ENCODE measurements at places on chromosomes 11 and 22.
A peak's percentile ranks its signal among the peaks of the same experiment; 100 is the strongest.

GRCh38 chr11:1262172-1263006 lies 39.5 kb downstream of the MUC5B start:
- peak; percentile 80 for DNase-seq

GRCh38 chr22:49600891-49601431 lies 226.7 kb downstream of the BRD1 start:
- no peak for DNase-seq

DNA sequence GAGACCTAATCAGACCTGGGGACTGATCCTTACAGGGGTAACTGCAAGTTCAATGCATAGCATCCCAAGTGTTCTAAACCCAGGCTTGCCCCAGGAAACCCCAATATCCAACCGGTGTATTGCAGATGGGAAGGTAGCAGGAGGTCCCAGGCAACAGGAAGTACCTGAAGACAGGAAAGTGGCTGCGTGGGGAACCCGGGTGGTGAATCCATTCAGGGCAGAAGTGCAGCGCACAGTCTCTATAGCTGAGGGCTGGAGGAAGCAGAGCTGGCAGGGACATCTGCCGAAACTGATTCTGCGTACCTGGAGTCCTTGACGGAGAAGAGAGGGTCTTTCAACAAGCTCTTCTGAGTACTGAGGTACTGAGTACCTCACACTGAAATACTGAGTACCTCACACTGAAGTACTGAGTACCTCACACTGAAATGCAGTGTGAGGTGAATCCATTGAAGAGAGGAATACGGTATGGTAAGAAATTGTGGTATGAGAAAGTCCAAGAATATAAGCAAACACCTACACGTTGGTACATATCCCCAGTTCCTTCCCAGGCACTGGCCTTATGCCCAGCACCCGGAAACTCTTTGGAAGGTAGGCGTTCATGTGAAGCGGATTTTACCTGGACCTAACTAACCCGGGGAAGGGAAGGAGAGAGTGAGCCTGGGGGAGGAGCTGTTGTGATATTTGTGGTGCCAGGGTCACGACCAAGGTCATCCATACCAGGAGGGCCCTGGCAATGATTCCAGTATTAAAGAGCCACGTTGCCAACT lies 20.1 kb downstream of the SCN4B start:
- DNase-seq, result no peak

- DNase-seq, result no peak
These were observed 151.8 kb upstream of the TTC12 start for GRCh38 chr11:113162592-113162962.

DNA sequence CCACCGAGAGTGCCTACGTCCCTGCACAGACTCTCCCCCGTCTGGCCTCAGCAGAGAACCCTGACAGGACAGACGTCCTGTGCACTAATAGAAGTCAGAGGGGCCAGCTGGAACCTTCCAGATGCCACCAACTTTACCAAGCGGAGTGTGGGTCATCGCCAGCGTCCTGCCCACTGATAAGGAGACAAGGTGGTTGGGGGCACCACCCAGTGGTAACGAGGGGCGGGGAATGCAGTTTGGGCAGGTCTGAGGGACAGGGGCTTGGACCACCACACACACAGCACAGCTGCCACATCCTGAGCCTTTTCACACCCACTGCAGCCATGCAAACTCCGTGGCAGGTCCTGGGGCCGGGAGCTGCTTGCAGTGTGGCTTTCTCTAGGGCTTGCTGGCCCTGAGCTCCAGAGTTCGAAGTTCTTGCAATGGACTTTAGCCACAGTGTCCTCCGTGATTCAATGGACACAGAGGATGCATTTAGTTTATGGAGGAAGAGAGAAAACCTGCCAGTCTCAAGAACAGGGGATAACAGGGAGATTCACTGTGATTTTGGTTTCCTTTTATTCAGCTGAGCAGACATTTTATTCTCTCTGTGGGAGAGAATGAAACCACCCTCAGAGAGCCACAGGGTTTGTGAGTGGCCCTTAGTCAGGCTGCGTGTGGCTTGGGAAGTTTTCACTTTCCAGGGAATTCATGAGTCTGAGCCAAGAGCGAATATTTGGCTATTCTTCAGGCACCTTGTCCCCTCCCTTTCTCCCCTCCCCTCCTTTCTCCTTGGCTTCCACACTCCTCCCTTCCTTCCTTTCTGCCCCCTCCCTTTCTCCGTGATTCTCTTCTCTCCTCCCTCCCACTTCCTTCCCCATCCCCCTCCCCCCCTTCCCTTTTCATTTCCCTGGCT lies 13.1 kb downstream of the MRGPRG start:
- DNase-seq, result no peak

DNA sequence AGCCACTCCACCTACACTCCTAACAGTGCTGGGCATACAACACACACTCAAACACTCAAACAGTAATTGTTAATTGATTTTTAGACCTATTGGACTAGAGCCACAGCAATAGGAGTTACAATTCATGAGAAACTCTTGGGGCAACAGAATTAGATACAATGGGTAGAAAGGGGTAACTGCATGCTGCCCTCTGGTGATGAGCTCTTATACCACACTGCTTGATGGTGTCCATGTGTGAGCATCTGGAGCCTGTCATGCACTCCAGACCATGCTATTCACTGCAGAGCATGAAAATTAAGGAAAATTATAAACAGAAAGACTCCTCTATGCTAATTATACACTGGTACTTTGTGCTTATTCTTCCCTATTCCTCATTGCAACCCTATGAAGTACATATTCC lies 975.5 kb upstream of the CCDC90B start:
- no peak for DNase-seq

DNA sequence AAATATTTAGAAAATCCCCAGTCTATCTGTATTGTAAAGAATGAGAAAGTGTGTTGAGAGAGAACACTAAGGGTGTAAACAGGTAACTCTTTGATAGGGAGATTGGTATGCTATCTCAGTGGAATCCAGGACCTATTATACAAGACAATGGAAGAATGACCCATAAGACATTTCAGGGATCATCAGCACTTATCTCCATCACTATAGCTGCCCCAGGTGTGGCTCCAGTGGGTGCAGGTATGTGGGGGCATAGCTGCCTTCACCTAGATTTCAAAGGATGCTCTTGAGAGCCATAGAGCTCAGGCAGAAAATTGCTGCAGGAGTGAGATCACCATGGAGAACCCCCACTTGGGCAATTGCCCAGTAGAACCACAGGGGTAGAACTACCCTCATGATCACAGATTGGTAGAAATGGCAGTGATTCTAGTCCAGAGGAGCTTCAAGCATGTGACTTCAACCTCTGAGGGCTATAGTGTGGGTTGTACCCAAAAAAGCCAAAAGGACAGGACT lies 252.3 kb upstream of the TBCEL start:
- DNase-seq, result no peak

DNA sequence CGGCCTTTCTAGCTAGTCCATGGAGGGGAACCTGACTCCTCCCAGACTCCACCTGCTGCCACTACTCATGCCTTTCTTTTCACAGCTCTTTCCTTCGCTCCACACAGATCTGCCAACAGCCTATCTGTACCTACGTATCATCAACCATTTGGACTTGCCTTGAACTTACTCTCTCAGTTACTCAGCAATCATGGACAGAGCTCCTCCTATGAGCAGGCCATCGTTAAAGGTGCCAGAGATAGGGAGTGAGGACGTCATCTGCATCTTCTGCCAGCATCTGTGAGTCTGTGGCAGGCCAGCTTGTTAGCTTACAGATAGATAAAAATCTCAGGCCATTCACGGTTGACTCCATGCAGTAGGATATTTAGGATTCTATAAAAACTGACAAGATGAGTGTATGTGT lies 162.9 kb upstream of the ZBED5 start:
- DNase-seq, result no peak

GRCh38 chr11:116733043-116733755 lies 39.6 kb downstream of the BUD13 start:
- no peak for DNase-seq

DNA sequence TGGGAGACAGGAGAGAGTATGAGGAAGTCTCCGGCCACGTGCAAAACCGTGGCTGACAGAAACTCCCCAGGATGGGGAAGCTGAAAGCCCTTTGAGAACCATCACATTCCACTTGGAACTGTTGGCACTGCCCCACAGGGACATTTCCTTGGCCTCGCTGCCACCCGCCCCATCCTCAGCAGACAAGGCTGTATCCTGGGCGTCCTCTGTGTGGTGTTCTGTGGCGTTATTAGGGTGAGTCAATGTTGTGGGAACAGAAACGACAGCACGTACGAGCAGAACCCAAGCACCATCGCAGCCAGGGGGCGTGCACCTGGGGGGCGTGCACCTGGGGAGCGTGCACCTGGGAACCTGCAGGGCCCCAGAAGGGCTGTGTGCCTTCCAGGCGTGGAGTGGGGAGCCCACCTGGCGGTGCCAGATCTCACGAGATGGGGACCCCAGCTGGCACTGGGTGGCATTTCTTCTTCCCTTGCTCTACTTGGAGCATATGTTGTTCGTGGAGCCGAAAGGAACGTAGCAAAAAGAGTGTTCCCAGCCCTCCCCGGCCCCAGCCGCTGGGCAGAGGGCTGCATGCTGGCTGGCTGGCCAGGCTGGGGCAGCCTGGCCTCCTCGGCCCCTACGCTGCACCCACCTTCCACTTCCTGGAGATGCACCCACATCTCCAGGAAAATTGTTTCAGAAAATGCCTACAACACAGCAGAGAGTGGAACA lies 35.4 kb downstream of the NFAM1 start:
- DNase-seq, result no peak

DNA sequence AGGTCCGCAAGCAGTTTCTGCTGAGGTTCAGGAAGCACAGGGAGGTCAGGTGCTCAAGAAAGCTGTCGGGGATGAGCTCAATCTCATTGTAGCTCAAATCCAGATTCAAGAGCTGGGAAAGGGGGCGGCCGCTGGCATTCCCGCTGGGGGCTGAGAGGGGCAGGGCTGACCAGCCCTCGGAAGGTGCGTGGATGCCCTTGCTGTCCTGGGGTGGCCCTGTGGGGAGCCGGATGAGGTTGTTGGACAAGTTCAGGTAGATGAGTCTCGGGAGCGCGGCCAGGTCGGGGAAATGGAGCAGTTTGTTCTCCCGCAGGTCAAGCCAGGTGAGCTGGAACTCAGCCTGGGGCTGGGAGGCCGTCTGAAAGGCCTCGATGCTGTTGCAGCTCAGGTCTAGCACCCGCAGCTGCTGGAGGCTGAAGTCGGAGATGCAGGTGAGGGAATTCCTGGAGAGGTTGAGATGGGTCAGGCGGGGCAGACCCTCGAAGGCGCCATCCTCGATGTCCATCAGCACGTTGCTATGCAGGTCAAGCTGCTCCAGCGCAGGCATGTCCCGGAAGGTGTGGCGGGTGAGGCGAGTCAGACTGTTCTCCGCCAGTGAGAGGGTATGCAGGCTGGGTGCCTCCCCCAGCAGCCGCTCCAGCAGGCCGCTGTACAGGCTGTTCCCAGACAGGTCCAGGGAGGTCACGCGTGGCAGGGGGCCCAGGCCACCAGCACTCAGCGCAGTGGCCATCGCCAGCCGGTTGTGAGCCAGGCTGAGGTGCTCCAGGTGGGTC lies 9.8 kb downstream of the LRRC32 start:
- DNase-seq, result no peak

DNA sequence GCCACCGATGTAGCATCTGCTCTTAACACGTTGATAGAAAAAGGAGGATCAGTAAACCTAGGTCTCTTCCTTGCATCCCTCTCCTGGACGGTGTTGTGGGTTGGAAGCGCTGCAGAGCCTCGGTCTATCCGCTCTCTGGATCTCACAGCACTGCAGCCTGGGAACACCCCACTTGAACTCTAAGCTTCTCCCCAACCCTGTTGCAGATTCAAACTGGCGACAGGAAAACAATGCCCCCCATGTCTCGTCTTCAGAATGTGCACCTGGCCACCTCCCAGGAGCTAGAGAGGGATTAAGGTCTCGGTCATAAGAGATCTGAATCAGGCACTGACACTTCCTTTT lies 454 bp downstream of the TMEM218 start:
- no peak for DNase-seq

GRCh38 chr22:41047801-41048211 lies 44.6 kb upstream of the EP300 start:
- DNase-seq, result no peak

GRCh38 chr11:96648991-96649390 lies 259.2 kb downstream of the JRKL start:
- DNase-seq, result no peak

GRCh38 chr11:64036087-64037026 lies 626 bp downstream of the FLRT1 start:
- no peak for DNase-seq

DNA sequence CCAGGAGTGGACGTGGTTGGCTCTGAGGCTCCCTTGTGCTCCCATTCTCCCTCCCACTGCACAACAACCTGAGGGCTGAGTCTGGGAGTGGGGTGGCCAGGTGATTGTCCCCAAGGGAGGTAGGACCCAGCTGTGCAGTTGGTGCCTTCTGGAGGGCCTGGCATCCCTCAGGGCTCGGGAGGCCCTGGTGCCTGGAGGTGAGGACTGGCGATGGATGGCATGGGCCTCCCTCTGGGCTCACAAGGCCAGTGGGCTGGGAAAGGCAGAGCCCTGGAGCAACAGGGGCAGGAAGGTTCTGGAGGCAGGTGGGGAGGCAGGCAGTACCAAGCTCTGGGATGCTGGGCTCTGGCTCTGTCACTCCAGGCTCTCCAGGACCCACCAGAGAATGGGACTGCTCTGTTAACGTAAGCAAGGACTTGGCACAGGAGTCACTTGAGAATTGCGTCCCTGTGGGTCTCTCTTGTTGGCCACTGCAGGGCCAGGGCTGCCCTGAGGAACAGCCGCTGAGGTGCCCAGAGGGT lies 114.2 kb downstream of the KCNQ1OT1 start:
- no peak for DNase-seq

DNA sequence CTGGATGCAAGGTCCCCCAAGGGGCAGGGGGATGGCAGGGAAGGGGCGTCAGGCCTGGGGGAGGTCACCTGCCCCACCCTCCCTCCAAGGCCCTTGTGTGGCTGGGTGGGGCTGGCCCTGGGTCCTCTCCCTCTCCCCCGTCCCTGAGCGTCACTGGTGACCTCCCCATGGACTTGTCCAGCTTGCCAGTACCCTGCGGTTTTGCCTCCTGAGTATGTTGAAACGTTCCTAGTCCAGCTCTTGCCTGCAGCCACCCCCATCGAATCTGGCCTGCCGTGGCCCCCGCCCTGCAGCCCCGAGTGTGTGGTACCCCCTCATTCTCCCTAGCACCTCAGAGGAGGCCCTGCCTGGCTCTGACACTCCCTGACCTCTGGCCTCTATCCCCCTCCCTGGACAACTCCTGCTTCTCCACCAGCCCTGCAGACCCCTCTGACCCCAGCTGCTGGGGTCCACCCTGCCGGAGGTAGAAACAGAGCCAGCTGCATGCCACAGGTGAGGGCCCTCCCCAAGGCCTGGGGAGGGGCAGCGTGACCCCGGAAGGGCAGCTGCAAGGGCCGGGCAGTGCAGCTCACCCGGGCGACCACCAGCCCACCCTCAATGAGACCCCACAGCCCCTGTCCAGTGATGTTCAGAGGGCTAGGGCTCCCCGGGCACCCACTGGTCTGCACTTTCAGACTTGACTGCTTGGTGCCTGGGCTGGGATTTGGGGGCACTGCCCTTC lies 4.1 kb upstream of the MUC6 start:
- no peak for DNase-seq

DNA sequence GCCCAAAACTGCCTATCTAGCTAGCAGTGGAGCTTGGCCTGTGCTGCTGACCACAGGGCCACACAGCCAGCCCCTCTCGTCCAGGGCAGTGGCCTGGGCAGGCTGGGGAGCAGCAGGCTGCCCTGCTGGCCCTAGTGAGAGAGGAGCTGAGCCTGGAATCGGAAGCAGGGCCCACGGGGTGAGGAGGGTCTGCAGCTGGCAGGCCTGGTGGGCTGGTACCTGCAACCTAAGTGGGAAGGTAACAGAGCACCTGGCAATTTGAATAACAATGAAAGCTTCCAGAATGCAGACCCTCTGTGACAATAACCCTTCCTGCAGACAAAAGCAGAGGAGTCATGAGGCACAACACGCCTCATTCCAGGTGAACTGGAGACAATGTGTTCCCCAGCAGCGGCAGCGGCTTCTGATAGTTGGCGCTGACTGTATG lies 31.8 kb upstream of the RFPL3 start:
- no peak for DNase-seq

Measured in AG04450 (cell line).